ENCODE measurements at places on chromosomes 3 and 15.

DNA sequence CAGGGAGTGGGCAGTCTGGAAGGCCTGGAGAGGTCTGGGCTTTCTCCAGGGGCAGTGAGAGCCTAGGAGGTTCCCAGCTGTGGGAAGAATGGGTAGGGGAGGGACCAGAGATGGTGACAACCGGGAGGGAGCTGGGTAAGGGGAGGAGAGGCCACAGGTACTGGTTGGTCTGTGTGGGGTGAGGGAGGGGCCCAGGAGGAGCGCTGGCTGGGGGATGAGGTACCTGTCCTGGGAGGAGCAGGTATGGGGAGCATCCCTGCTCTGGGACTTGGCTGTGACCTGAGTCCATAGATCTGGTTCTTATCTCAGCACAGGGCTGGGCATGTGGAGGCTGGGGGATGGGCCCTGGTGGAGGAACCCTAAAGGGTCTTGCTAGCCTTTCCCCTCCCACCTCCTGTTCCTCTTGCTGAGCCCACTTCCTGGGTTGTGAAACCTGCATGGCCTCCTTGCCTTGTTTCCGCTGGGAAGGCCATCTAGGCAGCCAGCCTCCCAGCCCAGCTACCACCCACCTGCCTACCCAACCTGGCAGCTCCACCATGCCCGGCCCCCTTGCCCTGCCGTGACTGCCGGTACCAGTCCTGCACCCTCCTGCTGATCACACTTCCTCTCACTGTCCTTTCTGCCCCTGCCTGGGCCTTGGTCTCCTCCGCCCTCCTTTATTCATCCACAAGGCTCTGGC, 11.0 kb downstream of the PRKCD start:
- DNase-seq = no peak

- DNase-seq = no peak
Observed at GRCh38 chr3:77541203-77541922, 501.5 kb downstream of the ROBO2 start.

DNA sequence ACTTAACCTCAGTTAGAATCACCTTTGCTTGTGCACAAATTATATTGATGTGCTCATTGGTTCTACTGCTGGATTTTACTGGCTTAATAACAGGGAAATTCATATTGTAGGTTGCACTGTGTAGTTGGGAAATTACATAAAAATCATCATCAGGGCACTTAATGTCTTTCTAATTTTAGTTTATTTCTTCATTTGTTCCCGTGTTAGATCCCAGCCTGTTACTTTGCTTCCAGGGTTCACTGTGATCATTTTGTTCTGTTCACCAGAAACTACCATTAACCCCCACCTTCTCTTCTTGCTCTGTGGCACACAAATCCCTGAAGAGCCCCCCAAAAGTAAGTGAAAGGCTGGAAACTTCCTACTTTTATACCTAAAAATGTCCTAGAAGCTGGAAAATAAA, 80.4 kb downstream of the RARB start:
- DNase-seq = no peak

DNA sequence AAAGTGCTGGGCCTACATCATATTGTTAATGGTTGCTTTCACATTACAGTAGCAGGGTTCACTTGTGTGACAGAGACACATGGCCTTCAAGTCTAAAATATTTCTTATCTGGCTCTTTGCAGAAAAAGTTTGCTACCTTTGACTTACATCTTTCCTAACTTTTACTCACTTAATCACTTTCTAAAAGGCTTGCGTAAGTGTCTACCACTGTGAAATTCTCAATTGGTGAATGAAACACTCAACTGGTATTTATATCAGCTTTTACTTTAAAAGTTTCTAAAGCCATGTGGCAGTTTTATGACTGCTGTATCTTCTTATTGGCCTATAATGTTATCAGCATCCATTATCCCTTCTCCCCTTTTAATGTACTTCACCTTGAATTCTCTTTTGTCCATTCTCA, 554.5 kb downstream of the ZIC1 start:
- DNase-seq = no peak

GRCh38 chr3:66418475-66418931, 82.3 kb downstream of the LRIG1 start:
- DNase-seq = no peak

DNA sequence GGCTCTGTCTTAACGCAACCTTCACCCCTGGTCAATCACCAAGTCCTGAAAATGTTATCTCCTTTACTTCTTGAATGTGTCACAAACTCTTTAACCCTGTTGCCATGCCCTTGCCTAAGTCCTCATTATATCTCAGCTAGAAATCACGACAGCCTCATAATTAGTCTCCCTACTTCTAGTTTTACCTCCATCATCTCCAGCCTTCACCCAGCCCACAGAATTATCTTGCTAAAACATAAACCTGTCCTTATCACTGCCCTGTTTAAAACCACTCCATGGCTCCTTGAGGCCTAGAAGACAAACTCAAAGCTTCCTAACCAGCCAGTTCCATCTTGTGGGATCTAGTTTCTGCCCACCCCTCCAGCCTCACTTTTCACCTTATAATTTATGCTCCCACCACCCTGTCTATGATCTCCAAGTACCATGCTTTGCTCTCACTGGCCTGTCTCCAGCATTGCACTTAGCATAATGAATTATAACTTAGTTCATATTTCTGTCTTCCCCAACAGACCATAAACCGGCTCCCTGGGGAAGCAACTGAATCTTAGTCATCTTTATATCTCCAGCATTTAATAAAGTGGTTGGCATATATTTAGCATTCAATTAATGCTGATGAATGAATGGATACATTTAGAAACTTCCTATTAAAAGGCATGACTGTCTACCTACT, 39.2 kb downstream of the GPR176 start:
- DNase-seq = no peak

- no peak for DNase-seq
Observed at GRCh38 chr3:64651741-64652241, 36.0 kb downstream of the ADAMTS9 start.

- DNase-seq = no peak
Observed at GRCh38 chr3:20576228-20576627, 390.2 kb upstream of the SGO1 start.

GRCh38 chr3:151268267-151269235, 9.8 kb downstream of the P2RY14 start:
- DNase-seq = no peak

- no peak for DNase-seq
Observed at GRCh38 chr3:76942101-76942500, 97.8 kb upstream of the ROBO2 start.

GRCh38 chr15:38362355-38362754, 91.6 kb upstream of the FAM98B start:
- DNase-seq = no peak

GRCh38 chr15:91263632-91264531, 163.8 kb downstream of the SV2B start:
- DNase-seq = no peak

- DNase-seq = no peak
Observed at GRCh38 chr3:128931046-128931445, 51.6 kb downstream of the ACAD9 start.
